ENCODE measurements at places on chromosomes 5 and 9.

DNA sequence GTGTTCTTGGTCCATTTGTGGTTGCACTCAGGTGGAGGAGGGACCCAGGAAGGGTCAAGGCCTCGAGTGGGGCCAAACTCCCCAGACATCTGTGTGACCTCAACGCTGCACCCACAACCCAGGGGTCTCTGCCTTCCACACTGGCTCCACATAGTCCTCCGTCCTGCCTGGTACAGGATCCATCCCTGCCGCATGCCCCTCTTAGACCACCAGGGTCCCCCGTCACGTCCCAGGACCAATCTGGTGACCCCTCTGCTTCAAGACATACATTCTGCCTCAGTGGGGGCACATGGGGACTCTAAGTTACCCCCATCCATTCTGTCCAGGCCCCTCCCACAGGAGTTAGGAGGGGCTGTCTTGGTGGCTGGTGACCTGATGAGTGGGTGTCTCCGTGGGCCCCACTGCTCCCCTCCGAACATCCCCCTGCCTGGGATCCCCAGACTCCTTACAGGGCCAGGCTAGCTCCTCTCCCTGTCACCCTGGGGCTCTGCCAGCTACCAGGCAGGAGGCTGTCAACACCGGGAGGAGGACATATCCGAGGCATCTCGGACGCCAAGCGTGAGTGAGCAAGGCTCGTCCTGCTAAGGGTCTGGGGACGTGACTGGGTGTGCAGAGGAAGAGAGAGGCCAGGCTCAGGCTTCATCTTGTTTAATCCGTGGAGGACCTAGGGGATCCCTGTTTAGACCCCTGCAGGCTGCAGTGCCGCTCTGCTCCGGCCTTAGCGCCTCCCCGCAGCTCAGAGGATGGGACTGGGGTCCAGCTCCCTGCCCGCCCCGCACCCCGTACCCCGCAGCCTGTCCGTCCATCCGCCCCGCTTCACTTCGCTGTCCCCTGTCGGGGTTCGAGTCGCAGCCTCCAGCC is 32.3 kb downstream of the TSPAN17 start:
- no peak for DNase-seq

DNA sequence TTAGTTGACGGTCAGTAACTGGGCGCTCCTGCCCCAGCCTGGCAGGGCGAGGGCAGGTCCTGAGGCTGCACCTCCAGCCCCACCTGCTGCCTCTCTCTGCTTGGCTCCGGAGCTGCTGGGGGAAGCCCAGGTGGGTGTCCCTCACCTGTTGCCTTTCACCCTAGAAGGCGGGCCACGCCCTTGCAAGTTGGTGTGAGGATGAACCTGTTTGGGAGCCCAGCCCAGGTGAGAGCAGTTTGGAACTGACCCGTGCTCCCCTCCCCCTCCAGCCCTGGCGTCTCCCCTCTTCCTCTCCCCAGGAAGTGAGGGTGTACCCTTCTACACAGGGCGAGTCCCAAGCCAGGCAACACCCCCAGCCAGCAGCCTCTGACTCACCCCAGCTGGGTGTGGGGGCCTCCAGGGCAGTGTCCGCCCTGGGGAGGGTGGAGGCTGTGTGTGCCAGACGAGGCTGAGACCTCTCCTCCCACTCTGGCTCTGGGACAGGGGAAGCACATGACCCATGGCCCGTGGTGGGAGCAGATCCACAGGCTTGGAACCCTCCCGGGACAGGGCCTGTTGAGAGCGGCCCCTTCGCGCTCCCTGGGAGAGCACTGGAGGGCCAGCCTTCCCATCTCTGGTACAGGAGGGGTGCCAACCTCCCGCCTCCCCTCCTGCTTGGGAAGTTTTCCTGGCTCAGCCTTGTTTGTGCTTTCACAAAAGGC is 10.4 kb downstream of the LRRC8A start:
- DNase-seq = no peak

- DNase-seq = no peak
Observed at GRCh38 chr5:84859056-84859455, 474.4 kb upstream of the EDIL3 start.

DNA sequence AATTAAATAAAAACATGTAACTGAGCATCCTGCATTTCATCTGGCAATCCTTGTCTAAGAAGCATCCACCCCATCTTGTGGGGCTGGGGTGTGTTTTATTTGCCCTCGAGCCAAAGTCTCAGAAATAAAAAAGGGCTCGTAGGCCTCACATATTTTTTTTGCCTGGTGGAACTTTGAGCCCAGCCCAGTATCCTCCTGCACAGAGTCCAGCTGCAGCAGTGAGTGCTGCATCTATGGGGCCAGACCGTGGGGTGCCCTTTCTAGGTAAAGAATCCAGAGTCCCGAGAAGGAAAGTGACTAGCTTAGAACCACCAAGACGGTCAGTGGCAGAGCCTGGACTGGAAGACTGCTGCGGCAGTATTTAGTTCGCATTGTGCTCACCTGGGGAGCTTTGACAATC is 33.1 kb downstream of the NEURL1B start:
- no peak for DNase-seq

- no peak for DNase-seq
Observed at GRCh38 chr5:159182691-159183090, 26.7 kb downstream of the RNF145 start.

DNA sequence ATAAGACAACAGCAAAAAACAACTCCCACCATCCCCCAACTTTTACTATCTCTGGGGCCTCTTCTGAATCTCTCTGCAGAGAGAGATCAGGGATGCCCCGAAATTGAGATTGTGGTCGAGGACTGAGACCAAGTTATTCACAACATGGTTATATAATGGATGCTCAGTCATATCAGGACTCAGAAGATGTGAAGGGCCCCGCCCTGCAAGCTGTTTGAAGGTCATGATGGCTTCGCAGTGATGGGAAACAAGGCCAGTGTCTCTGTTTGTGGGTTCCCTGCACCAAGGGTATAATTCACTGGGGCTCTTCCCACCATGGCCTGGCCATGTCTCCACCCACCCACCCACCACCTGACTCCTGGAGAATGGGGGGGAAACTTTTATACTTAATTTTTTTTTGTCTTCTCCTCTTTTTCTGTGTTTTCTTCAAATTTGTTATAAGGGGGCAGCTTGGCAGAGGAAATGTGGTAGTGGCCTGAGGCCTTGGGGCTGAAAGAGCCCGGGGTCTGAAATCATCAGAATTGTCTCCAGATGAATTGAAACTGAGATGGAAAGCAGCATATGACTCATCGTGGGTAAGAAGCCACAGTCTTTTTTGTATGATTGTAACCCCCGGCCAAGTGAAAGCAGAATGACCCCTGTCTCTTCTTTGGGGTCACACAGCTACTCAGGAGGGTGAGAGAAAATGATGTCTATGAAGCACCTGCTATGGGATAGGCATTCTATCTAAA is 15.0 kb upstream of the TEX48 start:
- DNase-seq = peak; percentile 60

DNA sequence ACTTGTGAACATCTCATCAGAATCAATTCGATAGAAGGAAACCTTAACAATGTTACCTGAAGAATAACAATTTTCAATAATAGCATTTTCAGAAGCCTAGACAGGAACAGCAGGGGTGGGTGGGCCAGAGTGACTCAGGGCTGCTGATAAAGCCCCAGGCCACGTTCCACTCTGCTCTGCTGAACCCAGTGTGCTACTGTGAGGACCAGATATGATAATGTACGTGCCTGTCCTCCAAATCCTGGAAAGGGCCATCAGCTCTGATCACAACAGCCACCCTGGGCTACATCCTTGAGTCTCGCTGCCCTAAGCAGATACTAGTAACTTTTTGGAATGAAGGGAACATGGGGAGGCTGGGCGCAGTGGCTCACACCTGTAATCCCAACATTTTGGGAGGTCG is 91.3 kb downstream of the PRRT1B start:
- DNase-seq = no peak

DNA sequence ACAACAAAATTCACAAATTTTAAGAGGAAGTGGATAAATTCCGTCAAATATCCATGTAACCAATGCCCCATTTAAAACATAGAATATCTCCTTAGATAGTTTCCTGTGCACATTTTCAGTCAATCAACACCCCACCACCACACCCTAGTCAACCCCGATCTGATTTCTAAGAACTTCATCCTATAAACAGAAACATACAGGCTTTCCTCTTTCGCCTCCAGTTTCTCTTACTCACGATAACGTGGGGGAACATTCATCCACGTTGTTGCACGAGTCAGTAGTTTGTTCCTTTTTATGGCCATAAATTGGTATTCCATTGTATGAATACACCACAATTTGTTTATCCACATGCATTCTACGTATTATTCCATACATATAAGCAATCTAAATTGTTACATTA is 35.6 kb upstream of the TRIO start:
- no peak for DNase-seq

- no peak for DNase-seq
Observed at GRCh38 chr5:150021491-150022157, 21.1 kb downstream of the HMGXB3 start.

DNA sequence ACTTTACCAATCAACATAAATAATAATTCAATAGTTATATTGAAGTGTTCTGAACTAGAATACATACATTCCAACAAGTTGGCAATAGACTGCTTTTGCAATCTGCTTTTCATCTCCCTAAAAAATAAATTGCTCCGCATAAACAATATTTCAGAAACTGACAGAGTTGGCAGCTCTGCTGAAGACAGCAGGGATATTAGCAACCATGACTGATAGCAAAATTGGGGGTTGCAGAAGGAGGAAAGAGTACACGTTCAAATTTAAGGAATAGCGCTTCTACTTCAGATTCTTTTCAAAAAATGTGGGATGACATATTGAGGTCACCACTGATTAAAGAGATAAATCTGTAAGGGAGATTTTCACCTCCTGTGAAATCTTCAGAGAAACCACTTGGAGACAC is 521.2 kb downstream of the DTWD2 start:
- no peak for DNase-seq

- DNase-seq = no peak
Observed at GRCh38 chr5:1318659-1319251, 23.9 kb upstream of the TERT start.

GRCh38 chr9:126985870-126986498 is 71.4 kb downstream of the RALGPS1 start:
- DNase-seq = peak; percentile 82

GRCh38 chr5:76403766-76404222 is 709 bp downstream of the IQGAP2 start:
- DNase-seq = peak; percentile 33

- no peak for DNase-seq
Observed at GRCh38 chr9:1388216-1388615, 338.1 kb downstream of the DMRT2 start.

DNA sequence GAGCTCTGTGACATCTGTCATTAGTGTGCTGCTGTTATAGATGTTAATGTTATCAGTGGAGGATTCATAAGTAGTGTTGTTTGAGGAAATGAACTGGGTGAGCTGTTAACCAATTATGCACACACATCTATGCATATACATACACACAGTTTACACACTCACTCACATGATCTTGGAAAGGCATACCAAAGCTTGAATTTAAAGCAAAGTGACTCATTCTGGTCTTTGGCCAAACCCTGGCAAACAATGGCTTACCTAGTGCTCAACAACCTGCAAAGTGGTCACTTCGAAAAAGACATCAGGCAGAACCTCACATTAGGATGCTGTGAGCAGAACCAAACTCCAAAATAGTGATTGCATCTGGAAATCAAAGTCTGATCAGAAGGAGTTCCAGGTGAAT is 1037.3 kb upstream of the CDH6 start:
- no peak for DNase-seq

GRCh38 chr9:136193127-136193890 is 11.6 kb downstream of the LHX3 start:
- no peak for DNase-seq

DNA sequence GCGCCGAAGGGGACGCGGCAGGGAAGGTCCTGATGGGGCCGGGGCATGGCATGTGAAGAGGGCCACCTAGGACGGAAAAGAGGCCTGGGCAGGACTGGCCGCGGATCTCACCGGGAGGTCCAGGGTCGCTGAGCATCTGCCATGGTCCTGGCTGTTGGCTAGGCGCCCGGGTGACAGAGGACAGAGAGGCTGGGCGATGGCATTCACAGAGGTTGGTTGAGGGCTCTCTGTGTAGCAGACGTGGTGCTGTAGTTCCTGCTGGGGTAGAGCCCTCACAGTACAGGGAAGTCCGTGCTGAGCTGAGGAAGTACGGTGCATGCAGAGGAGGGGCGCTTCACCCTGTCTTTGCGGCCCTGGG is 427 bp downstream of the PCYOX1L start:
- DNase-seq = peak; percentile 7

GRCh38 chr9:15007698-15008097 is 97.5 kb upstream of the FREM1 start:
- DNase-seq = no peak

DNA sequence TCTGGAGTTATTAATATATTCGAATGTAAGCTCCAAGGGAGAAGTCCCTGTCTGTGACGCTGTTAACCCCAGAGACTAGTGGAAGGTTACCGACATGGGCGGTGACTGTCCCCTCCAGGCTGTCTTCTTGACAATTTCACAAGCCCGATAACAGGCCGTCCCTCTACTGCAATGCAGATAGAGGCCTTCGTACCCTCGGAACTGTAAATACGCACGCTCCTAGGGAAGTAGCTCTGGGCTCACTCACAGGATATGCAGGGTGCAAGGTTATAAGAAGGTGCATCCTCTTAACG is 680 bp upstream of the RFK start:
- no peak for DNase-seq

DNA sequence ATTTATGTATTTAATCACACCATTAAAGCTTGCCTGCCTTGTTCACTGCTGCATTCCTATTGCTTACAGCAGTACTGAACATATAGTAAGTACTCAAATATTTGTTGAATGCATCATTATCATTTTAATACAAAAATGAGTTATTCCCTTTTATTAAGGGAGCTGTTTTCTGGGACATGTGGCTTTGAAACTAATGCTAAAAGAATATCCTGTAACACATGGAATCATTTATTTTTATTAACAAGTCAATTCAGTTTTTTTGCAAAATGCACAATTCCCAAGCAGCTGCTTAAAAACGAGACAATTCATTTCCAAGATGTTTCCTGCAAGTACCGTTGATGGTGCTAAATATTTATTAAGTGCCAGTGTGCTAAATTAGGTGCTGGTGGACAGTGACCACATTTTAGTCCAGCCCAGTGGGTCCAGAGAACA is 148.3 kb upstream of the NR3C1 start:
- no peak for DNase-seq

GRCh38 chr5:91381774-91382359 is 1.2 kb downstream of the ARRDC3 start:
- peak; percentile 47 for DNase-seq

DNA sequence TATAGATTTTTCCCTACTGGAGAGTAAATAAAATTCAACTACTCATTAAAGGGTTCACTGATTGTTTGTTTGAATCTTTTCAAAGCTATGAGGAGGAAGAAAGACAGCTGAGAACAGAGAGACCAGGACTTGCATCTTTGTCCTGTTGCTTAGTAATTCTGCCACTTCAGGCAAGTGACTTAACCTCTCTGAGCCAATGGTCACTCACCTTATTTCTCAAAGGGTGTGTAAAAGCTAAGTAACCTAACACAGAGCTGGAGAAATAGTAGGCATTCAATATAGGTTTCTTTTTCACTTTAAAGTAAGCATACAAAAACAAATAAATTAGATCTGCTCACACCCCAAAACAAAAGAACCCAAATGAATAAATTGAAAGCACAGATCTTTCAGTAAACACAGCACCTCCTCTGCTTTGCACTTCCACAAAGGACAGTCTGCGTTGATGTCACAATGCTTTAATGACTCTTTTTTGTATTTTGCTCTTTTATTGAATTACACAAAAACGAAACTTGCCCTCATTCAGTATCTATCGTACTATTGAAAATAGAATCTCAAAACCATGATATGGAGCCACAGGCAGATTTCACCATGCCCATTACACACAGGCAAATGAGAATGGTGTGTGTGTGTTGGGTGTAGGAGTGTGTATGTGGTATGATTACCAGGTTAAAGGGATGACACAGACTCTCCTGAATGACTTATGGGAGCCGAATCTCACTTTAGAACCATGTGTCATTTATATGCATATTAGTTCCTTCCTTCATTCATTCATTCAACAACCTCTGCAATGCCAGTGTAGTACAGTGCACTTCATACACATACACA is 166.0 kb downstream of the EBF1 start:
- DNase-seq = no peak
